ENCODE measurements at places on chromosomes 12 and 14.

GRCh38 chr12:5710260-5710878, 234.7 kb downstream of the ANO2 start:
- no peak for DNase-seq

GRCh38 chr14:68682166-68683103, 110.4 kb downstream of the ZFP36L1 start:
- peak; percentile 96 for DNase-seq

DNA sequence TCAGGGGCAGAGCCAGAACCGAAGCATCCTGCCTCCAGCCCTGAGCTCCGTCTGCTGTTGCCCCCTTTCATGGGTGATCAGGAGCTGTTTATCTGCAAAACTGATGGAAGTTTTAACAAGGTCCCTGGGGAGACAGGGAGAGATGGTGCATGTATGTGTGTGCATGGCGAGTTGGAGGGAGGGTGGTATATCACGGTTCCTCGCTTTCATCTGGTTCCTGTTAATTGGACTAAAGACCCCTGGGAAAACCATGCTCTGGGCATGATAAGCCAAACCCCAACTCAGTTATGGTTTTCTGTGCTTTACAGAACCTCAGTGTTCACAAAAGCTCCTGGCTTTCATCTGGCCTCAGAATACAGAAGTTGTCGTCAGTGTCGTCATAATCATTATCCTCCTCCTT, 133.6 kb downstream of the KSR2 start:
- no peak for DNase-seq

- peak; percentile 90 for DNase-seq
These were observed 3.0 kb downstream of the PACS2 start for GRCh38 chr14:105317546-105317945.

GRCh38 chr12:30136696-30137095, 353.0 kb upstream of the TMTC1 start:
- no peak for DNase-seq

DNA sequence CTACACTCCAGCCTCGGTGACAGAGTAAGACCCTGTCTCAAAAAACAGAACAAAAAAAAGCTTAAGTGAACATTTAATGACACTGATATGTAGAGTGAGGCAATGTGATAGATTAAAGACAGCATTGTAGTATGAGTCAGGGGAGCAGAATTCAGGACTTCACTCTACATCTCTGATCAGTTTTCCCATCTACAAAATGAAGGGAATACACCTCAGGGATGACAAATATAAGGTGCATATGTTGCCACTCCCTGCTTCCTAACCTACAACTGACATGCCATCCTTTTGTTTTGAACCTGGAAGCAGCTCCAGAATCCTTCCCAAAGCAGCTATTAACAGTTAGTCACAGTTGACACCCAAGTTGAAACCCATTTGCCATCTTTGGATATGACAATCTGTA, 30.9 kb upstream of the STRN3 start:
- DNase-seq, result peak; percentile 15

GRCh38 chr12:81610955-81611889, 147.9 kb downstream of the PPFIA2 start:
- peak; percentile 35 for DNase-seq

- no peak for DNase-seq
These were observed 761.3 kb downstream of the FSCB start for GRCh38 chr14:43745746-43746145.

- no peak for DNase-seq
These were observed 11.9 kb downstream of the KCNH3 start for GRCh38 chr12:49550693-49551252.

- no peak for DNase-seq
These were observed 98.1 kb upstream of the LHX5 start for GRCh38 chr12:113569806-113570205.

- DNase-seq, result no peak
These were observed 6.5 kb downstream of the CTDSP2 start for GRCh38 chr12:57839996-57840395.

- DNase-seq, result no peak
These were observed 933.5 kb downstream of the VRK1 start for GRCh38 chr14:97730706-97731105.

- DNase-seq, result no peak
These were observed 264.7 kb upstream of the PRICKLE1 start for GRCh38 chr12:42854208-42854607.

DNA sequence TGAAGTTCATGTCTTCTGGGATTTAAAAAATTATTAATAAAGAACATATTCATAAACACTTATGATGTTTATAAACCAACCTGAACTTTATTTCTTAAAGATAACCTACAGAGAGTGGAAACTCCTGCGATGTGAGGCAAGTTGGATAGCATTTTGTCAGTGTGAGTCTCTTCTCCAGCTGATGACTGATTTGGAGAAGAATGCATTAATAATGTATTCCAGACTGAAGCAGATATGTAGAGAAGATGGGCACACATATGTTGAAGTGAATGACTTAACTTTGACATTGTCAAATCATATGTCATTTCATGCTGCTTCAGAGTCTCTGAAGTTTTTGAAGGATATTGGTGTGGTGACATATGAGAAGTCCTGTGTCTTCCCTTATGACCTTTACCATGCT, 7.3 kb downstream of the HELB start:
- DNase-seq, result peak; percentile 22

- no peak for DNase-seq
These were observed 1.0 kb downstream of the TMEM121 start for GRCh38 chr14:105527381-105527825.

GRCh38 chr14:73234029-73234428, 3.3 kb upstream of the PAPLN start:
- no peak for DNase-seq

- peak; percentile 30 for DNase-seq
These were observed 31.4 kb downstream of the CFAP251 start for GRCh38 chr12:121949648-121950397.
